ENCODE measurements at places on chromosomes 2 and 18. TPM values are rescaled to one million over a fixed set of nuclear protein-coding genes. Genes with fewer than 3 reads are reported as not detected.

The ZNF514 gene
- 9.6 TPM for total RNA-seq

The C2orf78 gene
- total RNA-seq, result not detected

The FEV gene
- total RNA-seq, result not detected

The KCNK3 gene
- total RNA-seq, result not detected

The VIL1 gene
- not detected for total RNA-seq

The PFN4 gene
- 2.6 TPM for total RNA-seq

The IGFBP5 gene
- total RNA-seq, result not detected

The LPIN1 gene
- total RNA-seq, result 47.0 TPM

DNA sequence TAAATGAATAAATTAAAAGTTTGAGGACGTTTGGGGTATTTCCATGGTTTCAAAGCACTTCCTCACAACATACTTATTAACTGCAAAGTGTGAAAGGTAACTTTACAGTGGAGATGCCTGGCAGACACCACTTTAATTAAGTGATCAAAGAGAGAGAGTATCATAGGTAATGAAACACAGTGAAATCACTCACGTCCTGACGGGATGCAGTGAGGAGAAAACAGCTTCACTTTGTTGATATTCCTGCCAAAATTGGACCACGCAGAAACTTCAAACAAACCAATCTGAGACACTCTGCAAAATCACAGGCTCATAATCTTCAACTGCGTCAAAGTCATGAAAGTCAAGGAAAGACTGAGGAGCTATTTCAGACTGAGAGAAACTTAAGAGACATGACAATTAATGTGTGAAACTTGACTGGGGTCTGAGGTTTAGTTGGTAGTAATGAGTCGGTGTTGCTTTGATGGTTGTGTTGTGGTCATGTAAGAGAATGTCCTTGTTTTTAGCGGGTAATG is 66.0 kb upstream of the ITGB6 start:
- peaks cover 32% of the 10 kb centered on the region for H3K36me3 ChIP-seq
- no peaks in the 10 kb centered on the region for H3K4me1 ChIP-seq
- H3K27me3 ChIP-seq, result no peaks in the 10 kb centered on the region
- DNase-seq, result no peak
- no peak overlapping the region for H3K27ac ChIP-seq

GRCh38 chr2:65431421-65432226 is 775 bp downstream of the SPRED2 start:
- H3K4me1 ChIP-seq, result peaks cover 5% of the 10 kb centered on the region
- peak; percentile 32 for DNase-seq
- peak overlapping the region; percentile 93 for H3K4me3 ChIP-seq
- no peaks in the 10 kb centered on the region for H3K36me3 ChIP-seq
- no peaks in the 10 kb centered on the region for H3K27me3 ChIP-seq
- H3K27ac ChIP-seq, result peak overlapping the region; percentile 89

GRCh38 chr2:45670646-45671045 is 19.2 kb downstream of the PRKCE start:
- no peak overlapping the region for H3K27ac ChIP-seq
- no peak overlapping the region for H3K4me3 ChIP-seq
- no peaks in the 10 kb centered on the region for H3K4me1 ChIP-seq
- H3K36me3 ChIP-seq, result no peaks in the 10 kb centered on the region

DNA sequence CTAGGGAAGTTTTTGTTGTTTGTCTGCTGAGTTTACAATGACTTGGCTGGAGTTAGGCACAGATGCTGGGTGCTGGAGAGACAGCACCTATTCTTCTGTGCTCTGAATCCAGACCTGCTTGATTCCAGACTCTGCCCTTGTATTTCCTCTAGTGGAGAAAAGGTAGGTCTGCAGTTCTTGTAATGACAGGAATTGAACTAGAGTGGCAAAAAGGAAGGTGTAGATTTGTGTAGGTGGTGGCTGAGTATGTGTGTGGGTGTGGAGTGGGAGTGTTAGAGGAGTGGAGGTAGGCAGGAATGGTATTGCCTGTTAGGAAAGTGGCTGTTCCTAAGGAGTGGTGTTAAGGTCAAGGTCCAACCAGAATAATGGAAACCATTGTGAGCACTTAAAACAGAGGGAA is 71.9 kb upstream of the LYPD6 start:
- H3K4me1 ChIP-seq, result no peaks in the 10 kb centered on the region
- H3K4me3 ChIP-seq, result no peak overlapping the region
- H3K27me3 ChIP-seq, result peaks cover 16% of the 10 kb centered on the region

DNA sequence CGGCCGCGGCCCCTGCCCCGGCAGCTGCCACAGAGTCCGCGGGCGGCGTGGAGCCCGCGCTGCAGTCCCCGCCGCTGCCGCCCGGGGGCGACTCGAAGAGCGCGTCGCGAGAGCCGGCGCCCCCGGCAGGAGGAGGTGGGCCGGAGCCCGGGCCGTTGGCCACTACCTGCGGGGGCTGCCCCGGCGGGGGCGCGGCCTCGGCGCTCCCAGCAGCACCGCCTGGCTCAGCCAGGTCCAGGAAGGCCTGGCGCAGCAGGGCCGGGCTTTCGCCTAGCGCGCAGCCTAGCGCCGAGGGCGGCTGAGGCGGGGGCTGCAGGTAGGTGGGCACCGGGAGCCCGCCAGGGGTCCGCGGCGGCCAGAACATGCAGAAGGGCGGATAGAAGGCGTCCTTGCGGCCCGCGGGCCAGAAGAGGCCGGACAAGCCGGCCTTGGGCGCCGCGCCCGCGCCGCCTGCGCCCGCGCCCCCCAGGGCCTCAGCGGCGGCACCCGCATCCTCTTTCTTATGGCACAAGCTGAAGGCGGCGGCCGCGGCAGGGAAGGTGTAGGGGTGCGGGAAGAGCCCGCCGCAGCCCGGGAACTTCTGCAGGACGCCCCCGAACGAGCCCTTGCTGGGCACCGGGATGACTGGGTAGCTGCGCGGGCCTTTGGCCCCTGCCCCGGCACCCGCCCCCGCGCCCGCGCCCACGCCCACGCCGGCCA is 3.9 kb downstream of the SKOR2 start:
- no peak overlapping the region for H3K27ac ChIP-seq
- no peak for DNase-seq
- H3K4me1 ChIP-seq, result no peaks in the 10 kb centered on the region

GRCh38 chr2:155690785-155691184 is 641.7 kb downstream of the NR4A2 start:
- H3K27ac ChIP-seq, result no peak overlapping the region
- no peak for DNase-seq
- H3K4me3 ChIP-seq, result no peak overlapping the region

DNA sequence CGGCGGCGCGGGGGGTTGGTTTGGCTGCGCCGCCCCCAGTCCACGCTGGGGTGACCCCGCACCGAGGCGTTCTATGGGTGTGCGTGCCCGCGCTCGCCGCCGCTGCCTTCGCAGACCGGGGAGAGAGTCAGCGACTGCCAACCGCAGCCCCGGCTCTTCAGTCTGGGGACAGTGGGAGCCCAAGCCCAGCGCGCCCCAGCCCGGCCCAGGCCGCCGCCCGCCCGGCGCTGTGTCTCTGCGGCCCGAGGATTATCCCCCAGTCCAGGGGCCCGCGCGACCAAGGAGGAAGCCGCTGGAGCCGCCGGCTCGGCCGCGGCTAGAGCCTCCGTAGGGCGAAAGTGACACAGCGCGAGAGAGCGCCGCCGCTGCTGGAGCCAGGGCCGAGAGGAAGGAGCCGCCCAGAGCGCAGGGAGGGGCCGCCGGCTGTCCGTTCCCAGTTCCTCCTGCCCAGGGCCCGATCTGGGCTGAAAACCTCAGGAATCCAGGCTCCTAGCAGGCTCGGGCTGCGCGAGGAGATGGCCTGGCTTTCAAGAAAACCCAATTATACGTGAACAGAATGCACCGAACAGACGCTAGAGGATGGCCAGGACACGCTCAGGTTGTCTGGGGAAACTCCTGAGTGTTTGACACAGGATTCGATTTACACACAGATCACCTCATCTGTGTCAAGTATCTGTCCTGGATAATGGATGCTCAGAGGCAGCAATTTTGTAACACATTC is 2.4 kb downstream of the CTIF start:
- H3K27me3 ChIP-seq, result no peaks in the 10 kb centered on the region
- DNase-seq, result peak; percentile 72
- H3K4me1 ChIP-seq, result peaks cover 14% of the 10 kb centered on the region
- H3K27ac ChIP-seq, result peak overlapping the region; percentile 71

DNA sequence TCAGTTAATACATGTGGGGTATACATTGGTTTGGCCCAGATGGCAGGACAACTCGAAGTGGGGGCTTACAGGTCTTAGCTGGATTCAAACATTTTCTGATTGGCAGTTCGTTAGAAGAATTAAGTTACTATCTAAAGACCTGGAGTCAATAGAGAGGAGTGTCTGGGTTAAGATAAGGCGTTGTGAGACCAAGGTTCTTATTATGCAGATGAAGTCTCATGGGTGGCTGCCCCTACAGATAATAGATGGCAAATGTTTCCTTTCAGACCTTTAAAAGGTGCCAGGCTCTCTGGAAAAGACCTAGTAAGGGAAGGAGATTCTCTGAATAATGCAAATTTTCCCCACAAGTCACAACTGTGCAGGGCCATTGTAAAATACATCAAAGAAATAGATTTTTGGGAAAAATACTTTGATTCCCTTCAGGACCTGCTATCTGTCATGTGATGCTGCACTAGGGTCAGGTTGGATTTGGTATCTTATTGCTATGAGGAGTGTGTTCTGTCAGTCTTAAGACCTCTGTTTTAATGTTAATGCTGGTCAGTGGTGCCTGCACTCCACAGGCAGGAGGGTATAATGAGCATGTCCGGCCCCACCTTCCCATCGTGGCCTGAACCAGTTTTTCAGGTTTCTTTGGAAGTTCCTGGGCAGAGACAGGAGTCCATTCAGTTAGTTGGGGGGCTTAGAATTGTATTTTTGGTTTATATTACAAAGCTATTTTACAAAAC is 14.3 kb upstream of the MC5R start:
- no peak overlapping the region for H3K27ac ChIP-seq
- DNase-seq, result no peak
- H3K4me3 ChIP-seq, result no peak overlapping the region
- H3K4me1 ChIP-seq, result peaks cover 6% of the 10 kb centered on the region
- H3K36me3 ChIP-seq, result no peaks in the 10 kb centered on the region

GRCh38 chr2:129767346-129768035 is 212.0 kb upstream of the RAB6C start:
- H3K27me3 ChIP-seq, result no peaks in the 10 kb centered on the region
- H3K4me1 ChIP-seq, result no peaks in the 10 kb centered on the region
- H3K36me3 ChIP-seq, result no peaks in the 10 kb centered on the region
- DNase-seq, result no peak
- no peak overlapping the region for H3K27ac ChIP-seq

DNA sequence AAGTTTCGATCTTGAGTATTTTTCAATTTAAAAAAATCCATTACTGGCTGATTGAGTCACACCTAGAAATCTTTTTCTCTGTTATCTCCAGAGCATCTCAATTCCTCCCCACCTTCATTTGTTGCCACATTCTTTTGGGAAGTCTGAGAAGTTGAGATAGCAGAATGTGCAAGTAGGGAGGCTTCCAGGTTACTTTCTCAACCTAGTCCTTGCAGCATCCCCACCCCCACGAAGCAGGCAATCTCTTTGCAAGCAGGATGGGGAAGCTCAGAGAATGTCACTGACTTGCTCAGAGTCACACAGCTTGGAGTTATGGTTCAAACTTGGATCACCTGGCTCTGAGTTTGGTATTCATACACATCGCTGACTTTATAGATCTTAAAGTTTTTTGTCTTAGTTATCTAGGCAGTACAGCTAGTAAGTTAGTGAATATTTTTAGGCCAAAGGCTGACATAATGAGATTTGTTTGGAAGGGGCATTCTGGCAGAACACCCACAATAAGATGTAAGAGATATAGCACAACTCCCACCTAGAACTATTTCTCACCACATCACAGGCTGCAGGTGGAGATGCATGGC is 25.9 kb upstream of the LCLAT1 start:
- DNase-seq, result no peak
- H3K27me3 ChIP-seq, result no peaks in the 10 kb centered on the region
- H3K27ac ChIP-seq, result no peak overlapping the region
- no peaks in the 10 kb centered on the region for H3K36me3 ChIP-seq
- peaks cover 12% of the 10 kb centered on the region for H3K4me1 ChIP-seq

DNA sequence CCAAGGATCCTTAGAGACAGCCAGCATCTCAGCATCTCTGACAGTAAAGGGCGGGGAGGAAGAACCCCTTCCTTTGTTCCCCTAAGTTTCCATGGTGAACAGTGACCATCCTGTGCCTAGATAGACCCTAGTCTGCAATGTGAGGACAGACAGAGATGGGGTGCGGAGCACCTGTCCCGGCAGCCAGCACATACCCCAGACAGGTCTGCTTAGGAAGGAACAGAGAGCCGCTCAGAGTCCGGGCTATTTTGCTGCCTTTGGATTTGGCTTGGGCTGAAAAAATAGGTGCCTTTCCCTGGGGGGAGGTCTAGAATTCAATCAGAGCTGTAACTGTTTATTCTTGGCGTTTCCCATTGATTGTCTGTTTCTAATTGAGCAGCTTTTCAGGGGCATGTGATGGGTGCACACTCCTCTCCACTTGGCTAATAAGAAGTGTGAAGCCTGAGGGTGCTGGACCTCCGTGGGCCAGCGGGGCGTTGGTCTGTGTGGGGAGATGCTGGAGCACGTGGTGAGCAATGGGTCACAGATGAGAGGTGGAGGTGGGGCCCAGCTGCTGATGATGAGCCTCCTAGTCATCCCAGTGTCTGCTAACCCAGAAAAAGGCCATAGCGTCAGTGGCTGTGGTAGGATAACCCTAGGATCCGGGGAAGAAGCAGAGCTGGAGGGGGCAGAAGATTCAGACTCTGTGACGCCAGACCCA is 236.8 kb downstream of the SEPTIN10 start:
- DNase-seq, result no peak
- H3K36me3 ChIP-seq, result peaks cover 38% of the 10 kb centered on the region
- no peak overlapping the region for H3K4me3 ChIP-seq
- no peaks in the 10 kb centered on the region for H3K27me3 ChIP-seq
- peaks cover 6% of the 10 kb centered on the region for H3K4me1 ChIP-seq

DNA sequence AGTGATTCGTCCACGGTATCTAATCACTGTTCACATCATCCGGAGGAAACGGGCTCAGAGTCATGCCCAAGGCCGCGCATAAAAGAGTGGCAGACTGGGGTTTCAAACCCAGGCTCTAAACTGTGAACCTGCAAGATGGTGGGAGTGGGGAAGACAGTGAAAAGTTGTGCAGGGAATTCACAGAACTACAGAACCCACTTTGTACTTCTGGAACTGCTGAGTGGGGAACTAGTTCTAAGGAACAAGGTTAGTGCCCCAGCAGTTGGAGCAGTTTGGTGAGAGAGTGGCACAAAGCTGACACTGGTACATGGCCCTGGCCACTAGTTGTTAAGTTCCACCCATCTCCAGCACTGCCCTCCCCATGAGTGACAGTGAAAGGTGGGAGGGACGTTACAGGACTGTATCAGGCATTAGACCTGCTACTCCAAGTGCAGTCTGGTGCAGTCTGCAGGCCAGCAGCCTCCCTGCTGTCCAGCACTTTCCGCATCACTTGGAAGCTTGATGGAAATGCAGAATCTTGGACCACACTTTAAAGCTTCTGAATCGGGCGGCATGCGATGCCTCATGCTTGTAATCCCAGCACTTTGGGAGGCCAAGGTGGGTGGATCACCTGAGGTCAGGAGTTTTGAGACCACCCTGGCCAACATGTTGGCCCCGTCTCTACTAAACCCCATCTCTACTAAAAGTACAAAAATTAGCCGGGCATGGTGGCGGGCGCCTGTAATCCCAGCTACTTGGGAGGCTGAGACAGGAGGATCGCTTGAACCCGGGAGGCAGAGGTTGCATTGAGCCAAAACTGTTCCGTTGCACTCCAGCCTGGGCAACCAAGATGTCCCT is 47.3 kb downstream of the C2orf42 start:
- H3K4me3 ChIP-seq, result peak overlapping the region; percentile 76
- DNase-seq, result peak; percentile 49
- peak overlapping the region; percentile 89 for H3K27ac ChIP-seq
- H3K27me3 ChIP-seq, result no peaks in the 10 kb centered on the region

GRCh38 chr2:167980439-167980838 is 267.0 kb downstream of the STK39 start:
- no peaks in the 10 kb centered on the region for H3K4me1 ChIP-seq
- H3K4me3 ChIP-seq, result no peak overlapping the region
- DNase-seq, result no peak
- no peaks in the 10 kb centered on the region for H3K27me3 ChIP-seq
- no peak overlapping the region for H3K27ac ChIP-seq
- no peaks in the 10 kb centered on the region for H3K36me3 ChIP-seq

Measured in MCF 10A (cell line).